ENCODE measurements at places on chromosomes 5 and 9. TPM values are rescaled to one million over a fixed set of nuclear protein-coding genes. Genes with fewer than 3 reads are reported as not detected.

DNA sequence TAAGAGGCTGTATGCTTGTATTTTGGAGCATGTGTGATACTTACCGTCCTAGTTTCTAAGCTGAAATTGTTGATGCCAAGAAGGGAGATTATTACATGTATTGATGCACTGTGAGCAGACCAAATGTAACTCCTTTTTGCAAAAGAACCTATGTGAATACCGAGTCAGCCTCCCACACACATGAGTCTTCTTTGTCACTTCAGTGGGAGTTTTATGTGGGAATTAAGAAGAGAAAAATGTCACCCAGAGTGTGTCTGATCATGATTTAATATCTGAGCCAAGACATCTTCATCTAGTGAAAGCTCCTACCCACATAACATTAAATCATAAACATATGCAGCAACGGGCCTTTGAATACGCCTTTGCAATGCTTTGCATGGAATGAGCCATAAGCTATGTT is 380.3 kb upstream of the ACTBL2 start:
- no peak overlapping the region for H3K27ac ChIP-seq
- H3K27me3 ChIP-seq: no peaks in the 10 kb centered on the region
- H3K4me1 ChIP-seq: no peaks in the 10 kb centered on the region
- DNase-seq: no peak

The PCDHA13 gene
- 1.1 TPM for total RNA-seq

- H3K27ac ChIP-seq: peak overlapping the region; percentile 27
- no peak overlapping the region for H3K4me3 ChIP-seq
- no peaks in the 10 kb centered on the region for H3K27me3 ChIP-seq
- no peaks in the 10 kb centered on the region for H3K36me3 ChIP-seq
- no peak for DNase-seq
Measured at GRCh38 chr5:142295960-142296860, 28.6 kb downstream of the SPRY4 start.

The ZNF462 gene
- total RNA-seq: 163 TPM
